ENCODE measurements at places on chromosomes 12 and 14. TPM values are rescaled to one million over a fixed set of nuclear protein-coding genes. Genes with fewer than 3 reads are reported as not detected.

DDX24 gene
- total RNA-seq, result 83.7 TPM

SLC5A8 gene
- not detected for total RNA-seq

KRT77 gene
- not detected for total RNA-seq

INHBE gene
- 1.5 TPM for total RNA-seq

DAO gene
- not detected for total RNA-seq

GPD1 gene
- total RNA-seq, result under 0.01 TPM

SYNDIG1L gene
- total RNA-seq, result 0.14 TPM

Data from nasal cavity respiratory epithelium epithelial cell of viscerocranial mucosa (primary cell).